ENCODE measurements at places on chromosomes 4 and X. TPM values are rescaled to one million over a fixed set of nuclear protein-coding genes. Genes with fewer than 3 reads are reported as not detected.

- DNase-seq: peak; percentile 64
Measured at GRCh38 chrX:44873415-44874276, 658 bp downstream of the KDM6A start.

DNA sequence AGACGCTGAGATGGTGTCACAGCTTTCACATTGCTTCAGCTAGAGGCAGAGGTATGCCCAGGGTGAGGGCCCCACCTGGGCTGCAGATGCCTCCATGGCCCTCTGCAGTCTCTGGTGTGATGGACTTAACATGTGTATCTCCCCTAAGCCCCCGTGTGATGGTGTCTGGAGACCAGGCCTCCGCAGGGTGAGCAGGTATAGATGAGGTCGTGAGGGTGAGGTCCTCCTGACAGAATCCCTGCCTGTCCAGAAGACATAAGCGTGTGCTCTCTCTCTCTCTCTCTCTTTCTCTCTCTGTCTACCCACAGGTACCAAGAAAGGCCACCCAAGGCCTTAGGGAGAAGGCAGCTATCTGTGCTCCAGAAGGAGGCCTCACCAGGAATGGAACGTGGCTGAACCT lies 50.9 kb downstream of the CPZ start:
- no peak for DNase-seq

- DNase-seq: no peak
Measured at GRCh38 chrX:1483843-1484637, 31.3 kb upstream of the ASMTL start.

The PAGE4 gene
- not detected for total RNA-seq

The DDX53 gene
- total RNA-seq: not detected

The CABS1 gene
- not detected for total RNA-seq

Data from mammary epithelial cell (primary cell).